ENCODE measurements at places on chromosomes 4 and X.

DNA sequence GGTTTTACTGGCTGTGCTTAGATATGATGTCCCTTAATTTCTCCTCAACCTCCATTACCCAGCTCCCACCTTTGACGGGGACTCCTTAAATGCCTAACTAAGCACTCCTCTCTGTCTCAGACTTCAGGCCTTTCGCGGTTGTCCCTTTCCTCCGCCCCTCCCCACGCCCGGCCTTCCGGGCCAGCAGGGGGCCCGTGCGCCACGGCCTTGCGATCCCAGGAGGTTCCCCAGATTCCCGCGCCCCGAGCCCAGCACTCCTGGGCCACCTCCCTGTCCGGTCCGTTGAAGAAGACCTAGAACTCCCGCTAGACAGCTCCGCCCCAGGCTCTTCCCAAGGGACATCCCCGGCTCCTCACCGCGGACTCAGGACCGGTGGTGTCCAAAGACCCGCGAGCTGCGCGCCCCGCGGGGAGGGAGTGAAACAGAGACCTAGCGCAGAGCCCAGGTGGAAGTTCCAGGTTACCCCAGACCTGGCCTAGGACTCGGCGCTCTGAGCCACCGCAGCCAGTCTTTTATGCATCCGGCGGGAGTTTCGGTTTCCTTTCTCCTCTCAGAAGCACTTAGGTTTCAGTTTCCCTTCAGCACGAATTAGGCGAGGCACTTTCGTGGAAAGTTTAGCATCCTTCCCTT, at the start of gene DDX60:
TSS of gene DDX60 (minus strand) at position 487 of the 630 bp plus-strand sequence. CDS start 7,493 bp downstream, outside the sequence.
- no peak for DNase-seq

- DNase-seq, result no peak
Measured at GRCh38 chr4:41362621-41363383, 106.1 kb downstream of the UCHL1 start.

- no peak for DNase-seq
Measured at GRCh38 chr4:54714631-54715030, 56.9 kb downstream of the KIT start.

- DNase-seq, result no peak
Measured at GRCh38 chr4:120963449-120963848, 40.9 kb upstream of the PRDM5 start.

GRCh38 chrX:63755892-63756291, 29.1 kb downstream of the ARHGEF9 start:
- no peak for DNase-seq

- no peak for DNase-seq
Measured at GRCh38 chrX:37753384-37753783, 26.5 kb upstream of the CYBB start.

- DNase-seq, result no peak
Measured at GRCh38 chr4:3316146-3316545, 23.3 kb downstream of the RGS12 start.

GRCh38 chr4:128155231-128155855, 94.2 kb downstream of the LARP1B start:
- DNase-seq, result no peak

Measured in AG09309 (cell line).